ENCODE measurements at places on chromosomes 4 and X.
A peak's percentile ranks its signal among the peaks of the same experiment; 100 is the strongest.

- DNase-seq = no peak
Measured at GRCh38 chr4:146485968-146486367, 35.8 kb downstream of the SLC10A7 start.

- peak; percentile 70 for DNase-seq
Measured at GRCh38 chr4:123350191-123350544, 46.4 kb upstream of the SPRY1 start.

GRCh38 chr4:44623676-44624075 lies 27.7 kb downstream of the YIPF7 start:
- no peak for DNase-seq

DNA sequence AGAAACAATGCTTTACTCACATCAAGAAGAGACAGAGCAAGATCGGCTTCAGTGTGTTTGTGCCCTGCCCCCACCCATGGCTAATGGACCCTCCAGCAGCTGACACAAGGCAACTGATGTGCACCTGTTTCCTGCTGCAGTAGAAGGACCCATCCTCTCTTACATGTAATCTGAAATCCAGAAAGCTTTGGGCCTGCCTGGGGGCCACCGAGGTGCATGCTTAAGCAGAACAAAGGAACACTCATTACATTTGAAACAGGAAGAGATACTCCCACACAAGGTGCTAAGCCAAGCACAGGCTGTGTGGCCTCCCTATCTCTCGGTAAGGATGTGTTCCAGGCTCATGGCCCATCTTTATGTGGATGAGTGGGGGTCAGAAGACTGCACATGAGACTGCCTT lies 338.0 kb downstream of the SPOCK3 start:
- no peak for DNase-seq

DNA sequence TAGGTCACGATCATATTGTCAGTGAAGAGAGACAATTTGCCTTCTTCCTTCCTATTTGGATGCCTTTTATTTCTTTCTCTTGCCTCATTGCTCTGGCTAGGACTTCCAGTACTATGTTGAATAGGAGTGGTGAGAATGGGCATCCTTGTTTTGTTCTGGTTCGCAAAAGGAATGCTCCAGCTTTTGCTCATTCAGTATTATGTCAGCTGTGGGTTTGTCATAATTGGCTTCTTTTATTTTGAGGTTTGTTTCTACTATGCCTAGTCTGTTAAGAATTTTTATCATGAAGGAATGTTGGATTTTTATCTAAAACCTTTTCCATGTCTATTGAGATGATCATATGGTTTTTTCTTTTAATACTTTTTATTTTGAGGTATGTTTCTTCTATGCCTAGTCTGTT lies 152.3 kb upstream of the MAD2L1 start:
- no peak for DNase-seq

GRCh38 chr4:168751263-168752225 lies 254.7 kb downstream of the PALLD start:
- no peak for DNase-seq

DNA sequence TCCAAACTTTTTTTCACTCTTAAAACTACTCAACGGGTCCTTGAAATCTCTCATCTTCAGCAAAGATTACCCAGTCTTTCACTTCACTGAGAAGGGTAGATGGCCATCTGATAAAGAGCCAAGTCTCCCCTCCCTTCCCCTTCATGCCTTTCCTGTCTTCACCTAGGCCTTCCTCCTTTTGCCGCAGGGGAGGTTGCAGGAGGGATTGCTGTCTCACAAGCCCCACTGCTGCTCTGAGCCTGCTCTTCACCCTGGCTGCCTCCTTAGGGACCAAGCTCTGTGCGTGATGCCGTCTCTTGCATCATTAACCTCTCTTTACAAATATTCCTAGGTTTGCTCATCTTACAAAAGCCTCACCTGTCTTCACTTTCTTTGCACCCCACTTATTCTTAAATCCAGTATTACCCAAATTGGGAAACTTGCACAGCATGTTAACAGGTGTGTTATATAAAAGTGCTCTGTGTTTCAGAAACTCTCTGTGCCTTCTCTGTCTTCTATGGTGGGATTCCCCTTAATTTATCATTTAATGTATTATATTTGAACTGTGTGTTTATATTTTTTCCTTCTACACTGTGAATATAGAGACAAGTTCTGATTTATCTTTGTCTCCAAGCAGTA lies 3.8 kb downstream of the ZFX start:
- peak; percentile 63 for DNase-seq

Data from common myeloid progenitor, CD34-positive (primary cell).